ENCODE measurements at places on chromosomes 7 and 10.

- DNase-seq = no peak
Measured at GRCh38 chr10:77513220-77513619, 124.4 kb downstream of the KCNMA1 start.

DNA sequence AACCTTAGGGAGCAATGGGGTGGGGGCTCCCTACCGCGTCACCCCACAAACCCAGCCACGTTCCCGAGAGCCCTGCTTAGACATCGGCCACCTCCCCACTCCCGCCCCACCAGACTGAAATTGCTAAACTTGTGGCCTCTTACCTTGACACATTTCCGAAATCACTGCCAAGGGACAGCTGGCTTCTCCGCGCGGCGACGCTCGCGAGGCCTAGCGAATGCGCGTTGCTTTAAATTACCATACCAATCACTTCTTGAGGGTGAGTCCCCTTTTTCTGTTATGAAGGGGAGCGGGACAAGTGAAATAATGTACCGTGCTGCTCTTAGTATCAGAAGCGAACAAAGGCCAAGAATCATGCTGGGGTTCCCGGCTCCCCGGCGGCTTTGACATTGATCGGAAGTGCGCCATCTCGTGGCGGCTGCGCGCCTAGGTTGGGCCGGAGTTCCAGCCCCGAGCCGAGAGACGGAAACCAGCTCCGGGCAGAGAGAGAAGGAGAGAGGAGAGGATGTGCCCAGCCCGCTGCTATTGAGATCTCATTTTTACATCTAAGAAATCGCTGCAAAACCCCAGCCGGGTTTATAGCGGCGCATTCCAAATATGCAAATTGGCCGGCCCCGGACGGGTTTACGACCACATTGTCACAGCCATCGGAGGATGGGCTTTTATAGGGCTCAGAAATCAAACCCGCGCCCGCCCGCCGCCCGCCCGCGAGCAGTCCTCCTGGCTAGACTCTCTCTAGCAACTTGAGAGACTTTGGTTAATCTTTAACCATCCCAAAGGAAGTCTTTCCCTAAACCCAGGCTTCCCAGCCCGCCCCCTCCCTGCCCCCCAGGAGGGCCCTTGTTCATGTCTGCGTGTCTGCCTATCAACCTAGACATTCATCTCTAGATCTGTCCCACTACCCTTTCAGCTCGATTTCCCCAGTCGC lies 5.3 kb downstream of the HOXA11 start:
- DNase-seq = no peak

- no peak for DNase-seq
Measured at GRCh38 chr7:154591544-154591943, 411.4 kb downstream of the PAXIP1 start.

DNA sequence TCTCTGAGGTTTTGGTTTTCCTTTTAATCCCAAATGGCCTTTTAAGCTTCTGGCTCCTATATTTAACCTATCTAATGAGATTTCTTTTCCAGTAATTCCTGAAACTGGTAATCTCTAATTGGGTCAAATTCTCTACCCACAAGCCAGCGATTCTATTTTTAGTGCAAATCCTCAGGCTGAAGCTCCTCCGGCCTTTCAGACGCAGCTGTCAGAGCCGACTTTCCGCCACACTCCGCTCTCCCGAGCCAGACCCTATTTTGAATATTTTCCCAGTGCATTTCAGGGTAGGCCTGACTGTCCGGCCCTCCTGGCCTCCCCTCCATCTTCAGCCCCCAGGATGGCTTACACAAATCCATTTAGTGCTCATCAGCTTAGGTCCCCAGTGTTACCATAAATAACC lies 9.7 kb upstream of the ADCY1 start:
- DNase-seq = no peak

DNA sequence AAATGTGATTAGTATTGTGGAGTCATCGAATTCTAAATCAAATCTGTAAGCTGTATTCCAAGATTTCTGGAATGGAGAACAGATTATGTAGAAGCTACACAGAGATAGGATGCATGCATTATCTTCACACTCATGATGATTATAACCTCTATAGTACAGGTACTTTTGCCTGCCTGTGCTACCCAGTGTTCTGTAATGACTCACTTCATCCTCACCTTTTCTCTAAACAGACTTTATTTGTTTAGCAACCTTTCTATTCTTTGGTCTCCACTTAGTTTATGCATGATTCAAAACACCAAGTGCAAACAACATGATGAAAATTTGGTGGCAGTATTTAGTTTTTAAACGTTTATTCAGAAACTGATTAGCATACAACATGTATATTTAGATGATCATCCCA lies 68.4 kb upstream of the PRPS1L1 start:
- DNase-seq = no peak

- DNase-seq = no peak
Measured at GRCh38 chr7:73717025-73717807, 2.3 kb downstream of the STX1A start.

GRCh38 chr7:140841166-140841715 lies 83.5 kb downstream of the BRAF start:
- DNase-seq = no peak

- no peak for DNase-seq
Measured at GRCh38 chr7:28761505-28761904, 196.6 kb downstream of the TRIL start.

- no peak for DNase-seq
Measured at GRCh38 chr7:110309941-110310340, 781.0 kb upstream of the LRRN3 start.

DNA sequence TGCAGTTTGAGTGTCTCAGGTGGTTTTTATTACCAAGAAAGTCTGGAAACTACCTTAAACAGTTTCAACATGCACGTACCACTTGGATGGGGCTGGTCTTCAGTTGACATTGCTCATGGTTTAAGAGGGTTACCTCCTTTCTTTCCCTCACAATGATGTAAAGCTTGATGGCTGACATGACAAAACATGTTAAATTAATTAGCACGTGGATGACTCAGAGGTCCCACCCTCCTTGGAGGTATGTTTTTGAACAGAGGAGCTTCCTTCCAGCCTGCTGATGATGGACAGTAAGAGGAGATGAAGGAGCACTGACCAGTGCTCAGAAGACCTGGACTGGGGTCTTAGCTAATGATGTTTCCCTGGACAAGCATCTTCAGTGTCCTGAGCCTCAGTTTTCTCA lies 322.3 kb upstream of the PODXL start:
- DNase-seq = no peak

DNA sequence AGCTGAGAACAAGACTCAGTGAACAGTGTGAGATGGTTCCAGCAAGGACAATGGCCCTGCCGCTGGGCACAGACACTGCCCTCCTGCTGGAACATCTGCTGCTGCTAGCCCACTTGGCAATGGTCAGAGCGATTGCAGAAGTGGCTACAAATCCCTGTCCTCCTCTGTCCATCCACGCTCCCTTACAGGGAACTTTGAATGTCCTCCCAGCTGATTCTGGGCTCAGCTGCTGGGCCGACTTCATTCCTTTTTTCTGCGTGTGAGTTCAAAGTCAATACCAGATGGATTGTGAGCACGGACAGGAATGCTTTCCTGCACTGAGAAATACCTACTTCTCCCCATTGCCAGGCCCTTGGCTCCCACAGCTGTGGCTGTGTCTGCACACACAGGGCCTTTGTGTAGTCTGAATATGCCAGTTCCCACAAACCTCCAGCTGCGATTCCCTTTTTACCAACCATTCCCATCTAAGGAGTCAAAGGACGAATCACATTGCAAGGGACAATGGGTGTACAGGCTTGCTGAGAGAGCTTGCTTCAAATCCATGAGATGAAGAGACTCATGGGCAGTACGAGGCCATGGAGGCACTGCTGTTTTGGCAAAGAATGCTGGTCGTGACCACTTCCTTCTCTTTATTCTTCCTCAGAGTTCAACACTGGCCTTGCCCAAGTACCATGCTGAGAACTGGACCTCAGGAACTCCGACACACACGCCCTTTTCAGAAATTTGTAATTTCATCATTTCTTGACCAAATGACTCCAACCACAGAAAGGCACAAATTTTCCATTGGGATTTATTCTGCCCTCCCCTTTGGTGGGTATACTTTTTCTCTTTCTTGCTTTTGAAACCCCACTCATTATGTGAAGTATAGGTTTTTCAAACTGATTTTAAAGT lies 44.2 kb downstream of the BPGM start:
- DNase-seq = no peak

DNA sequence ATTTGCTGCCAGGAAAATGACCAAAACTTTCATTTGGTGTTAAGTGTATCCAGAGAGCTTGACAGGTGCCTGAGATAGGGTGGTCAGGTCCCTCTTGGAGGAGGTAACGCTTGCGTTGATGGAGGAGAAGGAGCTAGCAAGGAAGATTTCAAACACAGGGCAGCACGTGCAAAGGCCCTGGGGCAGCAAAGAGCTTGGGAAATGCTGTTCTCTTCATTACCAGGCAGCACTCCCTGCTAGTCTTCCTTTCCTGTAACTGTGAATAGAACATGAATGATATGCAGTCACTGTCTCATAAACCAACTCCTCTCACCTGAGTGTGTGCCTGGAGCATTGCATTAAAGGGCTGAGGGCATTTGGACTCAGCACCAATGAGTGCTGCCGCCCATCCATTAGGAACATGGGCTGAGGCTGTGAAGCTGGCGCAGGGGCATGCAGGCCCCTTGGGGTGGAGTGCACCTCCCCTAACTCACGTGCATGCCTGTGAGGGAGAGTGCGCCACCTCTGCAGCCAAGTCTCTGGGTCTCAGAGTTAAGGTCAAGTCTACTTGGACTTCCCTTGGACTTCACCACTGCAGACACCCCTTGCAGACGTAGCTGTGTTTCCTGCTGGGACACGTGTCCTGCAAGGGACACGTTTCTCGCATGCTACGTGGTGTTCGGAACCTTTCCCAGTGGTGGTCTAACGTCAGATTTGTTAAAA lies 136.8 kb downstream of the PAXIP1 start:
- no peak for DNase-seq

DNA sequence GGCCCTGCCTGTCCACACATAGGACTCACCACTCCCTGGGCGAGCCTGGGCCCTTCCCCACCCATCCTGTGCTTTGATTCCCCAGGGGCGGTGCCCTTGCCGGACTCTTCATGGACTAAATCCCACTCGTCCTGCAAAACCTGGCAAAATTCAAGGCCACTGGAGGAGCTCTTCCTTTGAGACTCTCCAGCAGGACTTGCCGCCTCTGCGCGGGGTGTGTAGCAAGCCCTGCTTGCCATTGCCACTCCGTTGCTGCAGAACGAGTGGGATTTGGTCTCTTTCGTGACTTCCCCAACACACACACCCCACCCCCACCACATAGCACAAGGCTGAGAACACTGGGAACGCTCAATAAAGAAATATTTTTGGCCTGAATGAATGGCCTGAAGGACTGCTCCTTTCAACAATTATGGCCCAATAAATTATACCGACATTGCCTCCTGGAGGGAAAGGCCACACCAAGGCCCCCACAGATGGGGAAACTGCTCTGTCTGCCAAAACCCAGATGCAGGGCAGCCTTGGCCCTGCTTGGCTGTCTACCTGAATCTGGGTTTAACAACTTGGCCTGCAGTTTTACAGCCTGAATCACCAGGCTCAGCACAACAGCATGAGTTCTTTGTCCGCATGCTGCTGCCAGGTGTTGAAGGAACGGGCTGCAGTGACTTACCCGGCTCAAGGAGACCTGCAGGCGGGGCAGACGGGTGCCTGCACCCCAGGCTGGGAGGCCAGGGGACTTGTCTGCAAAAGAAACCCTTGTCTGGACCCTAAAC lies 72.8 kb upstream of the KAT6B start:
- no peak for DNase-seq

DNA sequence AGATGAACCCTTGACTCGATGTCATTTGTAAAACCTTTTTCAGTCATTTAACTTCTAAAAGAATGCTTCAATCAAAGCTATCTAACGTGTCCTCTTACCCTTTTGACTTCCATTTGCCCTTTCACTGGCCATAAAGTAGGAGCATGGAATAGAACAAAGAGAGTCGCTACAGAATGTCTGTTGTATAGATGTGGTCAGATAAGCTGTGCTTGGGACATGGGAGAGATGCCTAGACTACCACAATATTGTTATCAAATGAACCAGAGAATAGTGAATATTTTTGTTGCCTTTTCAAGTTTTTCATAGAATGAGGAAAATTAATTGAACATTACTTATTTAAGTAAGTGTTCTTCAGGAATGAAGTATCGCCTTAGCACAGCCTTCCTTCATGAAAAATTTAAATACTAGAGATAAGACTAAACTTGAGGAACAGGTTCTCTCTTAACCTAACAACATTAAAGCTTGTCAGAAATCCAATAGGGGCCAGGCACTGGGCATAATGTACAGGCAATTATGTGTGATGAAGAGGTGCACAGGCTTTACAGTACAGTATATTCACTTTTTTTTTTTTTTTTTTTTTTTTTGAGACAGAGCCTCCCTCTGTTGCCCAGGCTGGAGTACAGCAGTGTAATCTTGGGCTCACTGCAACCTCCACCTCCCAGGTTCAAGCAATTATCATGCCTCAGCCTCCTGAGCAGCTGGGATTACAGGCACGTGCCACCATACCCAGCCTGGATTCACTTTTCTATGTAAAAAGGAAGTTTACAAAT lies 7.5 kb upstream of the KMT2E start:
- no peak for DNase-seq

DNA sequence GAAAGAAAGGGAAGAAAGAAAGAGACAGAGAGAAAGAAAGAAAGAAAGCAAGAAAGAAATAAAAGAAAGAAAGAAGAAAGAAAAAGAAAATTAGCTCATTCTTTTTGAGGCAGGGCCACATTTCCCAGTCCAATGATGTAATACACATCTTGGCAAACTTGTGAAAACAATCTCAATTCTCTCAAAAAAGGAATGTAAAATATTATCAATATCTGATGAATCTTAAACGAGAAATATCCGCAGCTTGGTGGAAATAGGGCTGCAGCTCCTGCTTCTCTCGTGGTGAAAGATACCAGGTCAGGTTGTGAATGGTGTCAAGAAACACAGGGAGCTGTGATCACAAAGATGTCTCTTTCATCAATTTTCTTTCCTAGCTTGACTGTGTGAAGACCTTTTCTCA lies 739.6 kb upstream of the NRP1 start:
- no peak for DNase-seq

DNA sequence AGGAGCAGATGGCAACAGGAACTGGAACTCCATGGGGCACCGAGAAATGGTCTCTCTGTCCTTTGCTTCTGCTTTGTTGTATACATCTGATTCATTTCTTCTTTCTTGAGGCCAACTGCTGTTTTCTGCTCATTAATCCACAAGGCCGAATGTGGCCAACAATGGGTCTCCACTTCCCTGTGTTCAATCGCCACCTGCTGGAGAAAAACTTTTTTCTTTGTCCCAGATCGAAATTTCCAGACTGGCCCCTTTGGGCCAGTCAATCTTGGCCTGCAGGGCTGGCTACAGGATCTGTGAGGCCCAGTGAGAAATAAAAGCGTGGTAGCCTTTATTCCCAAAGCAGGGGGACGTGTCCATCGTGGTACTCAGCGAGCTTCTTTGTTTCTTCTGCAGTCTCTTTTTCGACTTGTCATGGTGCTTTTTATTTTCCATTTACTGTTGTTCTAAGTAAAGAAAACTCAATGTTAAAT lies 58.8 kb downstream of the PARP12 start:
- peak; percentile 17 for DNase-seq

All from SHP77 treated with DMSO at 0.1 percent for 48 hours (cell line).